ENCODE measurements at places on chromosomes 6 and 20.

- peak; percentile 78 for DNase-seq
Observed at GRCh38 chr6:159788753-159789376, 537 bp downstream of the TCP1 start.

- no peak for DNase-seq
Observed at GRCh38 chr6:28553384-28553985, 27.8 kb downstream of the GPX5 start.

DNA sequence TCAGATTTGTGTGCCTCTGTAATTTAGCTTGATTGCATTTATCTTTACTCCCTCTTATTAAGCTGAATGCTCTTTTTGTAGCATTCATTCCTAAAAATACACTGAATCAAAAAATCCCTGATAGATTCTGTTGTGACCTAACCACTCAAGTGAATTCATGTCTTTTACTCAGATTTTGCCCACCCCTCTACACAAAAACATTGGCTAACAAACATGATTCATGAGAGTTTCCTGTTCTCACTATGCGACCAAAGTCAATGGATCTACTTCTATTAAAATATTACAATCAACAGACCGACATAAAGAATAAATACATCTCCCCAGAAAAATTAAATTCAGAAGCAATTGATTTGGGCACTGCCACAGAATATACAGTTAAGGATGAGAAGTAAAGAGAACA lies 99.5 kb upstream of the THEMIS start:
- DNase-seq = no peak

DNA sequence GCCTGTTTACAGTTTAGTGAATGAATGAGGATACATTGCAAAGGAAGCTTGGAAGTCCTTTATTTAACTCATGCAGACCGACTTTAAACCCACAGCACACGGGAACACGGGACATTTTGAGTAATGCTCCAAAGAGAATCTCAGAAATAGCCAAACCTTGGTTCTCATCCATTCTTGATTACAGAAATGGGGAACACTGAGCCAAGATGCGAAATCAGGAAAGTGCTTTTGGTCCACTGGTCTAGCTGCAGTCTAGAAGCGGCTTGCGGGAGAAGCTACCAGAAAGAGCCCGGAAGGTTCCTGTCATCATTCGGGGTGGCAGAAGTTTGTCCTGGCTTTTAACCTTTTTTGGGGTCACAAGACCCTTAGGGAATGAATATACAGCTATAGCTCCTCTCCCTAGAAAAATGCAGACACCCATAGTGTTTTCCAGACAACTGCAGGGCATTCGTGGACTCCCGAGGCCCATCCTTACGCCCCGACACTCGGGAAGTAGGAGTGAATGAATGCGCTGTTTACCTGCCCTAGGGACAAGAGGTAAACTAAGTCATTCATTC lies 475 bp upstream of the TMEM181 start:
- DNase-seq = no peak

GRCh38 chr6:35016502-35017321 lies 124.4 kb downstream of the TCP11 start:
- no peak for DNase-seq

Measured in trophoblast cell (in vitro differentiated cells and primary cell).